ENCODE measurements at places on chromosomes 4 and X. TPM values are rescaled to one million over a fixed set of nuclear protein-coding genes. Genes with fewer than 3 reads are reported as not detected.

DNA sequence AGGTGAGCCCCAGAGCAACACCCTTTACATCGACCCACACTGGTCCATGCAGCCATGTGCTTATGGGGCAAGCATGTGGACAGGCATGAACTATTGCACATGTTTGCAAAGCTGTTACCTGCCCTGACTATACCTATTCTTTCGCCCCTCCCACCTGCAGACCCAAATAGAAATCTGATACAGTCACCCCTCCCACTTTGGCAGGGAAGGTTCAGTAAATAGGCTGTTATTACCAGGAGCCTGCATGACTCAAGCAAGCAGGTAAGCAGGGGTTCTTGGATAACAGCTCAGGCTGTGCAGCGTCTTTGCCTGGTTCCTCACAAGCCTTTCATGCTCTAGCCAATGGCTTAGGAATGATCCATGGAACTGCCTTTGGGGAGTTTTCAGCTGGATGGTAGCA is 122.7 kb upstream of the DIPK2B start:
- DNase-seq = no peak

GRCh38 chr4:58502839-58503238 is 1392.7 kb upstream of the IGFBP7 start:
- DNase-seq = no peak

DNA sequence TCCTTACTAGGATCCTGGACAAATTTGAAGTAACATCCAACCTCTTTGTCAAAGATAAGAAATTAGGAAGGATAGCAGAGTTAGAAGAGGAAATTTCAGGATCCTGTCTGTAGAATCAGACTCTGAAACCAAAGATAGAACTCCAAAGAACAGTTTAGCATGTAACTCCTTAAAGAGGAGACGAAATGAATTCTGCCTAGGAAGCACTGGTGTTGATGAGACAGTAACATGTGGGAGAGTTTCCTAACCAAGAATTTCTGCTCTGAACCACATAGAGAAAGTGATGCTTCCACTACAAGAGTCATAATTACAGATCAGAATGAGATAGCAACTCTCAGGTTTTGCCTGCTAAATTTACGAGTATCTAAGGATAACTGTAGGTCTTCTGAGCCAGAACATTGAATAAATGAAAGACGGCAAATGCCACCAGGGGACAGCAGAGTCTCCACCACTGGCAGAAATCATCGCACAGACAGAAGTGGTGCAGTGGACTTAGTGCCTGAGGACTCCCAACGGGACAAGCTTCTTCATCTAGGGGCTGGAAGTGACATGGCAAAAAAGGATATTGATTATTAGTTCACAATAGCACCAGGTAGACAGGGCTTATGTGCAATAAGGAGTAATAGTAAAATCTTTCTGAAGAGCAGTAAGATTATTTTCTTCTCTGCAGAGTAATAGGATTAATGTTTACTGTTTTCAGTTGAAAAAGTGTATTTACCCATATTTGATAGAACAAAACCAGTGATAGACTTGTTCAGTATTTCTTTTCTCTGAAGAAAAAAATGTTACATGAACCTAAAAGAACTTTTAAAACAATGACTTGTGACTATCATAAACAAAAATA is 6.7 kb upstream of the PPID start:
- DNase-seq = peak; percentile 39

- peak; percentile 45 for DNase-seq
Measured at GRCh38 chr4:87375719-87376291, 15.2 kb downstream of the HSD17B11 start.

GRCh38 chr4:142218726-142219125 is 582.3 kb downstream of the IL15 start:
- DNase-seq = no peak

DNA sequence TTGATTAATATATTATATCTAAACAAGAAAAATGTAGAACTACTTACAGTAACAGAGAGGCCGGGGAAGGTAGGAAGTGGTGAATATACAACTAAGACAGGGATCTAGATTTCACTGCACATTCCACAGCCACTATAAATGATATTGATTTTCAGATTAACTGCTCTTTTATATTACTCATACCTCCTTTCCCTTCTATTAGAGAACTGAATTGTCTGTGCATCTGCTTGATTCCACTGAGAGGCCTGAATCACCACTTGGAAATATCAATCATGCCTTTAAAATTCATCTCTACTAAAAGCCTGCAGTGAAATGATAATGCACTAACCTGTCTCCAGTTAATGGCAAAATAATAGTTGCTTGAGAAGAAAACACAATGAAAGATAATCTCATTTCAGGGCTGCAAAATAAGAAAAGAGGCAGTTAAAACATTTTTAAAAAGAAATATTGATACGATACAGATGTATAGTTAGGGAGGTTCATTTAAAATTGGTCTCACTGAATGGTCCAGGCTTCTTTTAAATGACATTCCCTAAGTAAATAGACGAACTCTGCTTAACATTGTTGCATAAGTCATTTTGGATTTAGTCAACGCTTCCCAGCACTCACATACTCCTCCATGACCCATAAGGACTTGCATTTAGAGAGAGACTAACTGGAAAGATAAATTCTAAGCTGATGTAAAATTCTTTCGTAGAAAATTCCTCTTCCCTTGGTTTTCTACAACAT is 3.8 kb downstream of the ANTXR2 start:
- DNase-seq = no peak

- no peak for DNase-seq
Measured at GRCh38 chr4:7632971-7633370, 198.2 kb upstream of the PSAPL1 start.

DNA sequence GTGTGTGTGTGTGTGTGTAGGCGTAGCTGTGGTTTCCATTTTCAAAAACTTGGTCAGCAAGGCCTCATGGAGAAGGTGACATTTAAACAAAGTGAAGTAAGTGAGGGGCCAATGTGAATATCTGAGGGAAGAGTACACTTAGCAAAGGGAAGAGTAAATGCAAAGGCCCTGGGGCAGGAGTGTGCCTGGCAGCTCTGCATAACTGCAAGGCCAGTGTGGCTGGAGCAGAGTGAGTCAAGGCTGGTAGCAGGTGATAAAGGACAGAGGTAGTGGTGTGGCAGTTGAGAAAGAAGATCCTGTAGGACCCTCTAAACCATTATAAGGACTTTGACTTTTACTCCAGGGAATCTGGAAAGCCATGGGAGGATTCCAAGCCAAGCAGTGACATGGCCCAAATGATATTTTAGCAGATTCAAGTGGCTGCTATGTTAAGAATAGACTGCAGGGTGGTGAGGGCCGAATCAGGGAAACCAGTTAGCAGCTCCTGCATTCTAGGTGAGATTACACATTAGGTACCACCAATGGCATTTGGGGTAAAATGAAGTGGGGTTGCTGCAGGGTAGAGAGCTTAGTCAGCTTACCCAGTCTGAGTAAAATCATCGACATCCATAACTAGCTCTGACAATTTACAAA is 5.9 kb upstream of the TBC1D1 start:
- no peak for DNase-seq

- no peak for DNase-seq
Measured at GRCh38 chrX:136529795-136530194, 2.2 kb upstream of the VGLL1 start.

DNA sequence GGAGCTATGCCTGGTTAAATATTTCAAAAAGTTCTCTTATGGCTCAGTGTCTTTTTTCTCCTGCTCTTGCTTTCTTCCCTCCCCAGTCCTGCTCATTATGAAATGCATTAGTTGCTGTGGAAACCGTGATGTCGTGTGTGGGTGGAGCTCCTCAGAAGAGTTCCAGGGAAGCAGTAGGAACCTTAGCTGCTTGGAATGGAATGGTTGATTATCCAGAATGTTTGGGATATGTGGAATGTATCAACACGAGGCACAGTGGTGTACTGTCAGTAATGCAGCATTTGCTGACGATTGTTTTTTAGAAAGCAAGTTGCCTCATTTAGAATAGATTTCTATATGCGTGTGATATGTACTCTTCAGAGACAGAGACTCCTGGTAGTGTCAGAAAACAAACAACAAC is 333.2 kb downstream of the ARHGAP10 start:
- no peak for DNase-seq

- no peak for DNase-seq
Measured at GRCh38 chr4:142098900-142099545, 462.6 kb downstream of the IL15 start.

DNA sequence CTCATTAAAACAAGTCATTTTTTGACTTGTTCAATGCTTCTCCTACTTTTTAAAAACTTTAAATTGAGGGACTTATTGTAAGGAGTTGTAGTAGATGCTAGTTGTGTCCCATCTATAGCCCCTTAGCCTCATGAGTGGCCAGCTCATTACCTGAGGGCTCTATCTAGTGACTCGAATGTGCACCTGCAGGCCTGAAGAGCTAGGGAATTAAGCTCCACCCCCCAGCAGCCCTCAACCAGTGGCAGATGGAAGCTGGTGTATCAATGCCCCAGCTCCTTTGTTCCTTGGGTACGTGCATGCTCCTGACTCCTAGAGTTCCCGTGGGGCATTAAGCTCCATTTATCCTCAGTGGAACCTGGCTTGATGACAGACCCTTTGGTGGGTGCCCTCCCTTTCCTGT is 146.7 kb upstream of the FAM9B start:
- DNase-seq = no peak

GRCh38 chr4:146134761-146135445 is 40.6 kb upstream of the LSM6 start:
- DNase-seq = no peak

DNA sequence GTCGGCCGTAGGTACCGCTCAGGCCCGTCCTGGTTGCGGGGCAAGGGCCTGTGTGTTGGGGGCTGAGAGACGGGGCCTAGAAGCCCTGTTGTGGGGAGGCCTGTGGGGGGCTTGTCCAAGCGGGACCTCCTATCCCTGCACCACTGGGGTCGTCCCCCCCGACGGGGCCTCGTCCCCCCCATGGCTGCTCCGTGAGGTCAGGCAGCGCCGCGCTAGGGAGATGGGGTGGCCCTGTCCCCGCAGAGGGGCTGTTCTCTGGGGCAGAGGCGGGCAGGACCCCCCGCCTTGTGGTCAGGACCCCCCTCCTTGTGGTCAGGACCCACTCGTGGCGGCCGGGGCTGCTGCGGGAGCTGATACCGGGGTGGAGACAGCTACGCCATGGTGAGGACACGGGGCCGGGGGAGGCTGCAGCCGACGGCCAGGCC is 12.1 kb upstream of the GTPBP6 start:
- DNase-seq = no peak

DNA sequence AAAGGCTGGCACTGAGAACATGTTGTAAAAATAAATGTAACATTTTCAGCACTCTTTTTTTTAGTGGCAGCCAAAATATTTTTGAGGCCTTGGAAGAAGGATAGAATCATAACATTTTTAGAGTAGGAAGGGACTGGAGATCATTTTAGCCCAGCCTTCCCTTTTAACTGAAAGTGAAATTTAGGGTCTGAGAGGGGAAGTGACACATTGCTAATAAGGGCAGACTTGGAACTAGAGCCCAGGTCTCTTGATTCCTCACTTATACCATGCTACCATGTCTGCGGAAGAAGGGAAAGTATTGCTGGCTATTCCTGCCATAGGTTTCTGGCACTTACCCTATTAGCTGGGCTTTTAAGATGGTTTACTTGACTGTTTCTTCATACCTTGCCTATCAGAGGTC is 4.8 kb downstream of the WDR44 start:
- DNase-seq = no peak

DNA sequence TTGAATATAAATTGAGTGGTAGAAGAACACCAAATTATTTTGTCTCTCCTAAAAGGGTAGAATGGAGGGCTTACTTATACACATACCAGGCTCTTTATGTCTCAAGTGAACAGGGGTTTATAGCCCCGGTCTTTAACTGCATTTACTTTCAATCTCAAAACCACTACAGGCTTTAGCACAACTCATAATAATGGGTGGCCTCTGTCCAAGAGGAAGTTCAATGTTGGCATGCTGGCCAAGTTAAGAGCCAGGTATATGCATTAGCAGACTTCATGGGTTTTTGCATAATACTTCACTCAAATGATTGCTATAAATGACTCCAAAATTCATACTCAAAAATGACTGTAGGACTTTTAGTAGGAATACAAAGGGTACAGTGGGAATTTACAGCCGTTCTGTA is 118.5 kb upstream of the OTUD4 start:
- peak; percentile 22 for DNase-seq

DNA sequence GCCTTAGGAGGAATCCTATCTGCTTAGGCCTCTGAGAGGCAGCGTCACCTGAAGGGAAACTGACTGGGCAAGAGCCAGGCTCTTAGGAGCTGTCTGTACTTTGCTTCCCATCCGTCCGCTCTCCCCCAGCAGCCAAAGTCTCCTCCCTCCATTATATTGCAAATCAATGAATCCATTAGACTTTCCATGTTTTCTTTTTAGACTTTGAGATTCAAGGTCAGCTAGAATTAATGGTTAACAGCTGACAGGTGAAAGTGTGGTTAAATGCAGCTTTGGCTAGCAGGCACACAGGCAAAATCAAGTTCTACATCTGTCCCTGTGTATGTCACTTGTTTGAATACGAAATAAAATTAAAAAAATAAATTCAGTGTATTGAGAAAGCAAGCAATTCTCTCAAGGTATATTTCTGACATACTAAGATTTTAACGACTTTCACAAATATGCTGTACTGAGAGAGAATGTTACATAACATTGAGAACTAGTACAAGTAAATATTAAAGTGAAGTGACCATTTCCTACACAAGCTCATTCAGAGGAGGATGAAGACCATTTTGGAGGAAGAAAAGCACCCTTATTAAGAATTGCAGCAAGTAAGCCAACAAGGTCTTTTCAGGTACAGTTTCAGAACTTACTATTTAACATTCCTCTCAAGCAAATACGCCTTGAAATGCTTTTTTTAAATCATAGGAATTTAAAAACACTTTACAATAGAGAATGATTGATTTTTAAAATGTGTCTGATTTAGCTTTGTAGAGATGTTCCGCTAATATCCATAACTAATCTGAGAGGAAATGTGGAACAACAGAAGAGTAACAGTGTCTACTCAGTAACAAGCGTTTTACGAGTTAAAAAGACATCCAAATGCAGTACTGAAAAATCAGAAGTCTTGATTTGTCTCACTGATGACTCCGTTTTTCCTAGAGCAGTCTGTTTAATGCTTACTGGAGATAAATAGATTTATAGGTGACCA is at the start of gene F11:
Gene F11 (plus strand): TSS at position 507 of the 970 bp plus-strand sequence. CDS start 948 bp downstream, outside the sequence.
- no peak for DNase-seq

- DNase-seq = no peak
Measured at GRCh38 chrX:8179656-8180055, 8.6 kb upstream of the VCX2 start.

DNA sequence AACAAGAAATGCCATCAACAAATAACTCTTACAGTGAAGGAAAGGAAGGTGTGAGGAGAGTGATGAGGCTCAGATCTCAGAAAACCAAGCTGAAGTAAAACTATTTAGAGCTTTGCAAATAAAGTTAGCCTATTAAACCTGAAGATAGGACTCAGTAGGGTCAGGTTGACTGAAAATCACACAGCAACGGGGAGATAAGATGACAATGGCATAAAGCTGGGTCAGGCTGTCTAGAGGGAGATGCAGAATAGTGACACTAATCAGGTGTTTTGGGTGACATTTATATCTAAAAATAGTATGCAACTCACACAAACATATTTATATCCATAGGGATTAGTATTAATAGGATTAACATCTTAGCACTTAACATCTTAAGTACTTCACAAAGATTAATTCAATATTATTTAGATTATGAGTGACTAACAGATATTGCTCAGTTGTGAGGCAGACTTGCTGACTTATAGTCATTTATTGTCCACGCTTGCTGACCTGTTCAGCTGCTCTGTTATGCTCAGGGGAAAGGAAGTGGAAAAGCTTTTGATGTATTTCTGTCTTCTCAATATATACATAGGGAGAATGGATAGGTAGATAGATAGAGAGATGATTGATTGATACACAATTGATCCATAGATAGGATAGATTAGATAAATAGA is 130.7 kb upstream of the GUCY1A1 start:
- DNase-seq = no peak

Gene KLHL2
- total RNA-seq = 39.6 TPM

Gene TSPAN7
- total RNA-seq = not detected

Gene GABRE
- not detected for total RNA-seq

Gene NKX6-1
- not detected for total RNA-seq

Gene JAKMIP1
- 4.0 TPM for total RNA-seq

Gene ZXDA
- 2.6 TPM for total RNA-seq

All from OCI-LY7 (cell line).